Inflammatory macrophage treated with lipopolysaccharide for 4 hours (primary cell): ENCODE measurements at places on chromosomes 7 and 10.

DNA sequence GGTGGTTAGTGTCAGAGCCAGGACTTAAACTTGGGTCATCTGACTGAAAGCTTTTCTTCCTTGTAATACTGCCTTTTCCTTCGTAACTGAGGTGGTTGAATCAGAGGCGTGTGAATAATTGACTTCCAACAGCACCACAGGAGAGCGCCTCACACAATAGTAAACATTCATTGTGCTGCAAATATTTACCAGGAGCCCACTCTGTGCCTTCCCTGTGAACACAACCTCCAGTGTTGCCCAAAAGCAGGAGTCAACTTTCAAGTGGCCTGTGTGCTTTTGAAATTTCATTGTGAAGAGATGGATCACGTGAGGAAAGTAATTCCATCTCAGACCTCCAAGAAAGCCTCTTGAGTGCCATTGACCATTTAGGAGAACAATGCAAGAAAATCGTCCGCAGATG lies 60.2 kb downstream of the ADRA2A start:
- DNase-seq = no peak

GRCh38 chr7:156783864-156784263 lies 109.1 kb downstream of the LMBR1 start:
- DNase-seq = no peak

DNA sequence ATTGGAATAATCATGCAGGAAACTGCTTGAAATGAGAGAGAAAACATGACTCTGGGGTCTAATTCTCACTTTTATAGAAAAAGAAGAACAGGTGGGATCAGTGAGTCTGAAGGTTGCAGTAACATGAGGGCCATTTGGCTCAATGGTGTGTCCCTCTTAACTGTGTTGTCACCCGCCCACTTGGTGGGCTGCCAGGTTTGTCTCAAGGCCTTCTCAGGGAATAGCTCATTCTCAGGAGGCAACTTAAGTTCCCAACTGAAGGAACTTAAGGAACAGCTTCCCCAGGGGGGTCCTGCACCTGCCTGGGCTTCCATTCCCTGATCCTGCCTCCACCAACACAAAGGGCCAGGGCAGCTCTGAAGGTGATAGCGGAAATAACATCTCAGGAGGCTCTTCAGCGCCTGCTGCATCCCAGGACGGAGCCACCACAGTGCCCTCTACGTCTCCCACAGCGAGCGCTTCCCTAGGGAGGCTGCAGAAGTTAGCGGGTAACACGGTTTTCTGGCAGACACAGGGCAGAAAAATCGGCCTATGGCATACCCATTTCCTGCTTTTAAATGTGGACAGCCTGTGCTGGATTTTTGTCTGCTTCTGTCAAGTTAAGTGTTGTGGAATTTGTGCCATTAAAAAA lies 88.8 kb downstream of the ZRANB1 start:
- no peak for DNase-seq

DNA sequence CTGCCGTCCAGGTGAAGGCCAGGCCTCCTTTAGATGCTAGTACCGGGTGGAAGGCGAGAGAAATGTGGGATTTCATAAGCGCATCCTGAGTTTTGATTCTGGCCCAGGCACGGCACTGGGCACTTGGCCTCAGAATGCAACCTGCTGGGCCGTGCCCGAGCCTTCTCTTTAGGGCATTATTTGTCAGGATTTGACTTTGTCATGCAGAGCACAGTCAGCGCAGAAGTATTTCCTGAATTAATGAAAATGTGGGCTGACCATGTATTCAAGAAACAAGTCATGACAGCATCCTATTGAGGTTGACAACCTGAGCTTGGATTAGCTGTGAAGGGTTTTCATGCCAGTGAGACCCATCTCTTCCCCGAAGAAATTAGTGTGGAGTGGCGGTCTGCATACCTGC lies 34.4 kb downstream of the RCC1L start:
- DNase-seq = no peak

- DNase-seq = no peak
Observed at GRCh38 chr7:29935111-29935510, 54.5 kb downstream of the SCRN1 start.

DNA sequence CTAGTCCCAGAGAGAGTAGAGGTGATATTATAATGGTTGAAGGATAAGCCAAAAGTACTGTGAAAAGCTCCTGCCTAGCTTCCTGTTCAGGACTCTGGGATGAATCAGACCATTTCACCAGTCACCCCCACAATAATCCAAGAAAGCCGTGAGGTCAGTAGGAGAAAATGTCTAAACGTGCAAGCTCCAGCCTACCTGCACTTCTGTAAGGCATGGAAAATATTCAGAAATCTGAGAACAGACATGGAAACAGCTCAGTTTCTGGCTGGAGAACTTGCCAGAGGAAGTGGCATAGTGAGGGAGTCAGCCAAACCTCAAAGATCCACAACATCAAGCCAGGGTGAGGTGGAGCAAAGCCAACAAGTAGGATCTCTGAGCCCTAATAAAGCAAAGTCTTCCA lies 58.2 kb downstream of the ELAPOR2 start:
- no peak for DNase-seq

DNA sequence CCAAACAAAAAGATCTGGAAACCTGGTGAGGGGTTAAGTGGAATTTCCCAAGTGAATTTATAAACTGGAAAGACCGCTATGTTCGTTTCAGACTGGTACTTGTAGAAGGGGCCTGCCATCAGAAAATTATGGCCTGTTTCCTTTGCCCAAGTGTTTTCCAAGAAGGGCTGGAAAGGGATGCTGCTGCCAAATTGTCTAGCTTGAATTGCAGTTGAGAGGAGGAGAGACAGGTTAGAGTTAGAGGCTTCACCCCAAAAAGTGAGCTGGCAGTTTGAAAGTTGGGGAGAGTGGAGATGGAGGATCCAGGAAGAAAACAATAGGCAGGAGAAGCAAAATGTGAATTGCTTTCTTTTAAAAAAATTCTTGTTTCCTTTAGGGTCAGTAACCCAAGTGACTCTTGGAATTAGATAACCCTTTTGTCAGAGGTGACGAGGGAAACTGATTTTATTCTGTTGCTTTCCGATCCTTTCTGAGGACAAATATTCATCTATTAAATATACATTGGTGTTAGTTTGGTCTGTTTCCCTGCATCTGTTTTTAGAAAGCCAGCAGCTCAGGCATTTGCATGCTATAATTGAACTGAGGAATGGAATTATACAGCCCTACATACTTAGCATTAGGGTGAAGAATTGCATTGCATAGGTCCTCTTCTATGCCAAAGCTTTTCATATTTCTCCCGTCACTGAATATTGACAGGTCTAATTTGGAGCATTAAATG lies 82.5 kb upstream of the PRR15 start:
- no peak for DNase-seq

DNA sequence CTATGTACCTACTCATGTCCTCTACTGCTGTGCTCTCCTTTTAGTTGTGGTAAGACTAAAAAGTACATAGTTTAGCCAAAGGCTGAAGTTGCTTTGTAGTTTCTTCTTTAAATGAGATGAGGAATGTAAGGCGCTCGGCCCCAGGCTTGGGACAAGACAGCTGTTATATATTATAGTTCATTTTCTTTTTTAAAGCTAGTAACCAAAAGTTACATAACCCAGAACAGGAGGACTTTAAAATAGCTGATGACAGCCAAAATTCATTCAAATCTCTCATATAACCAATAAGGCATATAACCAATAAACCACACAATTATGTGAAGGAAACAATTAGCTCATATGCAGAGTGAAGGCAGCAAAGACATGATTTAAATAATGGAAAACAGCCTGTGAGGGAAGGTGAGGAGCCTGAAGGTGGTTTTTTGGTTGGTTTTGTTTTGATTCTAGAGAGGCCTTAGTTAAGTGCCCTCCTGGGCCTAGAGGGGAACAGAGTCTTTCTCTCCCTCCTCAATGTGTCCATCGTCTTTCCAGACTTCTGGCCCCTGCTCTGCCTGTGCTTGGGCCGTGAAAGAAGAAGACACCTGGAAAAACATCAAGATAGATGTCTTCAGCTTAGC lies 35.8 kb downstream of the SLC26A4 start:
- no peak for DNase-seq

GRCh38 chr7:139829775-139830117 lies 682 bp downstream of the TBXAS1 start:
- DNase-seq = peak; percentile 33

DNA sequence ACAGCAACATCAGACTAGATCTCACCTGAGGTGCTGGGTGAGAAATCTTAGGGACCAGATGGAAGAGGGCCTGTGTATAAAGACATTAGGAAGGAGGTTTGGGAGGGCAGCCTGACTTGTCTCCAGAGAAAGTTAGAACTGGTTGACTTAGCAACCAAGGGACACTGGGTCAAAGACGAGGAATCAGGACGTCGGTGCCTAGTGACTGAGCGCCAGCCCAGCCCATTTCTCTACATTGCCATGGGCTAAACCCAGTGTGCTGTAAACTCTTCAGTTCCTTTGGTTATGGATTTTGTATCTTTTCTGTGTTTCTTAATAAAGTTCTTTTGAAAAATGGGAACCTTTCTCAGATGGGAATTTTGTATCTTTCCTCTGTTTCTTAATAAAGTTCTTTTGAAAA lies 12.3 kb downstream of the TRIM56 start:
- DNase-seq = no peak

DNA sequence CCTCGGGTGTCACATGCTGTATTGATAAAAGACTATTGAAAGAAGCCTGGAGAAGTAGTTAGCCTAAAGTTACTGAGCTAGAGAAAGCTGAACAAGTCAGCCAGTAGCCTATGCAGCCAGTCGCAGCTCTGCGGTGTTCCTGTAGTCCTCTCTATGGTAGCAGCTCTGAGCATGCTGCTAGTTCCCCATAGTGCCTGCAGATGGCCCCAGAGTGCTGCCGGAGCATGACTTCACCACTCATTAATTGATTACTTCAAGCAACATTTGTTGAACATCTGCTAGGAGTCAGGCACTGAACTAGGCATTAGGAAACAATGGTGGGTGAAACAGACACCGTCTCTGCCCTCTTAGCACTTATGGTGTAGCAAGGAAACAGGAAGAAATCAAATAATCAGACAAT lies 422.7 kb downstream of the SORCS3 start:
- no peak for DNase-seq

- no peak for DNase-seq
Observed at GRCh38 chr7:66958538-66959350, 36.6 kb downstream of the SBDS start.

- no peak for DNase-seq
Observed at GRCh38 chr10:120744040-120744439, 107.1 kb upstream of the WDR11 start.

- DNase-seq = no peak
Observed at GRCh38 chr7:118053353-118053752, 130.6 kb upstream of the LSM8 start.

- DNase-seq = peak; percentile 54
Observed at GRCh38 chr7:64951250-64951848, 39.5 kb downstream of the ZNF117 start.

GRCh38 chr7:157685430-157686284 lies 348.9 kb downstream of the DNAJB6 start:
- DNase-seq = no peak

DNA sequence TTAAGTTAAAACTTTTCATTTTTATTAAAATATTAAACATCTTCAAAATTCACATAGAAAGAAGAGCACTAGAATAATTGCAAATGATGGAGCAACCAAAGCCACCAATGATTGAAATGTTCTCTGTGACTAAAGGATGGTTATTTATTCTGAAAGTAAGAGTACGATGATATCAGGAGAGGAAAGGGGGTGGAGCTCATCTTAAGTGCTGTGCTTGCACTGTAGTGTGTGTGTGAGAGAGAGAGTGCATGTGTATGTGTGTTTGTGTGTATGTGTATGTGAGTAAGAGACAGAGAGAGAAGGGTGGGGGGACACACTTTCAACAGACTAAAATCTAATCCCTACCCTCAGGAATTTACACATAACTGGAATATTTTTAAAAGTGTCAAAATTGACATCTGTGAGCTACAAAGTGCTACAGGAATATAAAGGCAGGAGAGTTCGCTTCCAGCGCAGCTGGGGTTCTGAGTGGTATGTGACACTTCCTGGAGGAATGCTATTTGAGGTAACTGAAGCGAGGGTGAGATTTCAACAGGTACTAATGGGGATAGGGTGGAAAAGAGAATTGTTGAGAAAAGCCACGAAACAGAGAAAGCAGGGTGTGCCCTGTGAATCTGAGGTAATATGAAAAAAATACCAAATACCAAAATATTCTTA lies 57.2 kb upstream of the SMNDC1 start:
- no peak for DNase-seq

GRCh38 chr7:55110282-55110992 lies 91.6 kb downstream of the EGFR start:
- no peak for DNase-seq

GRCh38 chr10:130109796-130110245 lies 809 bp downstream of the C10orf143 start:
- peak; percentile 80 for DNase-seq

- no peak for DNase-seq
Observed at GRCh38 chr7:435630-436366, 83.8 kb downstream of the PDGFA start.

- no peak for DNase-seq
Observed at GRCh38 chr7:92517631-92518030, 10.7 kb downstream of the PEX1 start.

- no peak for DNase-seq
Observed at GRCh38 chr10:100747456-100748230, 2.3 kb downstream of the PAX2 start.

- DNase-seq = no peak
Observed at GRCh38 chr10:72096115-72097000, 8.0 kb upstream of the SPOCK2 start.

DNA sequence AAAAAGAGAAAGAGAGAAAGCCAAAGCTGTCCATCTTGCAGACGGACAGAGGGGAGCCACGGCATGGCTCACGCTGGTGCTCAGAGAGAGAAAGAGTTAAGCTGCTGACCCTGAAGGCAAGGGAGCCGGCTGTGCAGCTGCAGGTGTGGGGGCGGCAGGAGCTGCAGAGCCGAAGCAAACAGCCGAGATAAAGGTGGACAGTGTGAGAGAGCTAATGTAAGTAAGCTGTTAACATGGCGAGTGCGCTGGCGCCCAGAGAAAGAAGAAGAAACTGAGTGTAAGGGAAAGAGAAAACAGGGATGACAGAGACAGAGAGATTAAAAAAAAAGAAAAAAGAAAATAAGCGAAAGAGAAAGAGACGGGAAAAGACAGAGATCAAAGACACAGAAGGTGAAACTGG lies 18.2 kb downstream of the COL17A1 start:
- DNase-seq = no peak

DNA sequence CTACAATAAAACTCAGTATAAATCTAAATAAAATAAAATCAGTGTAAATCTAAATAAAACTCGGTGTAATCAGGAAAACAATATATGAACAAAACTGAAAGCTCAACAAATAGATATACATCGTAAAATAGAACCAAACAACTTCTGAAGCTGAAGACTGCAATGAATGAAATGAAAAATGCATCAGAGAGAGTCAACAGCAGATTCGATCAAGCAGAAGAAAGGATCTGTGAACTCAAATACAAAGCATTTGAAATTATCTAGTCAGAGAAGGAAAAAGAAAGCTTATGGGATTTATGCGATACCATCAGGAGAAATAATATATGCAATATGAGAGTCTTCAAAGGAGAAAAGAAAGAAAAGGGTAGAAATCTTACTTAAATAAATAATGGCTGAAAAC lies 255.0 kb downstream of the BICC1 start:
- no peak for DNase-seq

DNA sequence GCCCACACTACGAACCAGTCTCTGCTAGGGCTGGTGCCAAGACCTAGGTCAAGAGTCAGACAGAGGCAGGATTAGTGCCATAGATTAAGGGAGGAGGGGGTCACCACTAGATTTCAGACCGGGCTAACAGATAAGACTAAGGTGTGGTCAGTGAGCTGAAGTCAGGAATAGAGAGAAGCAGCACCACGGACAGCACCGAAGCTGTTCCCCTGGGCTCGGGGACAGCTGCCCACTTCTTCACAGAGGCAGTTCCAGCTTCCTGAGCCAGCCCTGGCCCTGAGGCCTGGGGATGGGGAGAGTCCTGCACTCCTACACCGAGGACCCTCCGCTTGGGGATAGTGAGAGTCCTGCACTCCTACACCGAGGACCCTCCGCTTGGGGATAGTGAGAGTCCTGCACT lies 11.2 kb upstream of the JAKMIP3 start:
- DNase-seq = no peak
